ENCODE measurements at places on chromosomes 7 and 10. TPM values are rescaled to one million over a fixed set of nuclear protein-coding genes. Genes with fewer than 3 reads are reported as not detected.

IDI2 gene
- not detected for total RNA-seq

PTPRZ1 gene
- 237 TPM for total RNA-seq

FGL2 gene
- 126 TPM for total RNA-seq

AGBL3 gene
- 5.9 TPM for total RNA-seq

ANKRD61 gene
- total RNA-seq: 0.20 TPM

HSPA12A gene
- total RNA-seq: 106 TPM

MXI1 gene
- total RNA-seq: 74.8 TPM

GNAT3 gene
- not detected for total RNA-seq
